Stimulated activated CD8-positive, alpha-beta memory T cell treated with anti-CD3 and anti-CD28 coated beads, Interleukin-15, amount 100 ng/mL, for 24 hours (primary cell): ENCODE measurements at places on chromosomes 11 and 22.

DNA sequence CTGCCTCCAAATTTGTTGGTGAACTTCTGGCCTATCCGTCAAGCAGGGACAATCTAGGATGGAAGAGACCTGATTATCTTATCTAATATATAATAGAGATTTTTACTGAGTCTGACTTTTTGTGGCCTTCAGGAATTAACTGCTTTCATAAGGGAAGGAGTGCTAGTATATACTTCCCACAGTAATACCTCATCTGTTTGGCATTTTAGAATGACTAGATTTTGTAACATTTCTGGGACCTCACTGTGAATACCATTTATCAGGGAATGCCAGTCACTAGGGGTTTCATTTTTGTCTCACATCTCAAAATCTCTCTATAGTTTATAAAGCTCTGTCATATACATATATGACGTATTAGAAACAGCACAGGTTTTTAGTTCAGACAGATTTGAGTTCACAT, 114.3 kb downstream of the INSC start:
- DNase-seq, result no peak

DNA sequence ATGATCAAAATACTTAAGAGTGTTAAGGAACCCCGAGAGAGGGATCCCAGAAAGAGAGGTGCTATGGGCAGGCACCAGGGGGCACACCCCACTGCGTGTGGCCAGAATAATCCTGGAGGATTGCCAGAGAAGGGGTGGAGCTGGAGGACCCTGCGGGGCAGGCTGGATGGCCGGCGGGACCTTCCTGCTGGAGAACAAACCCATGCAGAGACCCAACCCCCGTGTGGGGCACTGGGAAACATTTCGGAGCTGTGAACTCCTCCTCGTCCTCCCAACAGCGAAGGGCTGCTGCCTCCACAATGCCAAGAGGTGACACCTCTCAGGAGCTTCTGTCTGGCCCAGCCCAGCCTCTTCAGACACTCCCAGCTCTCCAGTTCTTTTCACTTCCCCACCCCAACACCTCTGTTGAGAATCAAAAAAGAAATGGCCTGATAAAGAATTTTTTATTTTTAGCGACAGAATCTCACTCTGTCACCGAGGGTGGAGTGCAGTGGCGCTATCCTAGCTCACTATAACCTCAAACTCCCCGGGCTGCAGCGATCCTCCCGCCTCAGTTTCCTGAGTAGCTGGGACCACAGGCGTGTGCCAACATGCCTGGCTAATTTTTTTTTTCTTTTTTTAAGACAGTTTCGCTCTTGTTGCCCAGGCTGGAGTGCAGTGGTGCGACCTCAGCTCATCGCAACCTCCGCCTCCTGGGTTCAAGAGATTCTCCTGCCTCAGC, 25.6 kb downstream of the RHOD start:
- DNase-seq, result no peak

- no peak for DNase-seq
These were observed 205.0 kb upstream of the RAG2 start for GRCh38 chr11:36803084-36803483.

DNA sequence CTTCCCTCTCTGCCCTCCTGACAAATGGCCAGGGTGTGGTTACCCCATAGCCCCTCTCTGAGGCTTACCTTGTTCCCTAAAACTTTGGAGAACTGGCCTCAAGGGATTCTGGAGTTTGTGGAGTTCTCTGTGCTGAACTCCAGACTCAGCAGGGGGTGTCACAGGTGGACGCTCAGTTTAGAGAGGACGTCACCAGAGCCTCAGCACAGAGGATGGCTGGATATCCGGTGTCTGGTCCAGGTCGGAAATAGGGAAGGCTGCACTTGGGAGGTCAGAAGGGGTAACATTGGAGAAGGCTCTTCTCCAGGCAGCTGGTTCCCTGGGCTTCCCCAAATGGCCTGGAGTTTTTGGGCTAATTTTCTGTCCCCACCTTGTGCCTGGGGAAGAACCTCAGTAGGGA, 64.2 kb downstream of the ADAMTS15 start:
- no peak for DNase-seq

DNA sequence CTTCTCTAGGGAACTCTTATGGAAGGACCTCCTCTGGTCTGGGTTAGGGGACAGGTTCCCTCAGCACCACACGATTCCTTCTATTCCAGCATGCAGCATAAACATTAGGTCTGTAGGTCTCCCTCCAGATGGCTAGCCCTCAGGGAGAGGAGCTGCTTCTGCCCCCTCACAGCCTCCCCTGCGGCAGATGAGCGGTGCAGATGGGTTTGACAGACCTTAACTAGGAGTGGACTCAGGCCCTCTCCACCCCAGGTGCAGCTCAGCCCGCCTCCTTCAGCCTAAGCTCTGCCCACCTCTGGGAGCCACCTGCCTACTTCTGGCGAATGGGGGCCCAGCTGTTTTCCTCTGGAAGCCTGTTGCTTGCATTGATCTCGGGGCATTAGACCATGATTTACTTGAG, 55.7 kb upstream of the EIF3D start:
- DNase-seq, result no peak

DNA sequence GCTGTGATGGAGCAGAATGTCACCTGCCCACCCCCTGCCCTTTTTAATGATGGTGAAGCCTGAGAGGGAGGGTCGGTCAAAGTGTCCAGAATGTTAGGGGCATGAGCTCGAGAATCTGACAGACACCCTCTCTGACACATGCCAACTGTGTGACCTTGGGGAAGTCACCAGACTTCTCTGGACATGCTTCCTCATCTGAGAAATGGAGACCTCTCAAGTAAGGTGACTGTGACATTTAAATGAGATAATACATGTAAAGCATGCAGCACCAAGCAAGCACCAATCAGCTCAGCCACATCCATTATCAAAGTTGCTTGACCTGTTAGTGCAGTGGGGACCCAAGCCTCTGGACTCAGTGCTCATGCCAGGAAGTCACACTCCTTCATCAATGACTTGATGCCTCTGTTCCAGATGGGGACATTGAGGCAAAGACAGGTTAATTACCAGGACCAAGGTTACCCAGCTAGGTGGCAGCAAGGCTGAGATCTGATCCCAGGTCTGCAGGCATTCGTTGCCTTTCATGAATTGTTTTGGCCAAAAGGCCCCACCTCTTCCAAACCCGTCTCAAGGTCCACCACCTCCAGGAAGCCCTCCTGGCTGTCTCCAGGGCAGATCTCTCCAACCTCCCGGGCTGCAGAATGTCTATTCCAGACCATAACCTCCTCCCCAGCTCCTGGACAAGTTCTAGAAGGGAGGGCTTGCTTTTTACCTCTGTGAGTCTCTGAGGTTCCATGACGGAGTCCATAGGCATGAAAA, 38.8 kb upstream of the SYT7 start:
- no peak for DNase-seq

- no peak for DNase-seq
These were observed 8.4 kb downstream of the TSPAN32 start for GRCh38 chr11:2310073-2310785.

- no peak for DNase-seq
These were observed 70.2 kb downstream of the NELL1 start for GRCh38 chr11:20739577-20739976.

DNA sequence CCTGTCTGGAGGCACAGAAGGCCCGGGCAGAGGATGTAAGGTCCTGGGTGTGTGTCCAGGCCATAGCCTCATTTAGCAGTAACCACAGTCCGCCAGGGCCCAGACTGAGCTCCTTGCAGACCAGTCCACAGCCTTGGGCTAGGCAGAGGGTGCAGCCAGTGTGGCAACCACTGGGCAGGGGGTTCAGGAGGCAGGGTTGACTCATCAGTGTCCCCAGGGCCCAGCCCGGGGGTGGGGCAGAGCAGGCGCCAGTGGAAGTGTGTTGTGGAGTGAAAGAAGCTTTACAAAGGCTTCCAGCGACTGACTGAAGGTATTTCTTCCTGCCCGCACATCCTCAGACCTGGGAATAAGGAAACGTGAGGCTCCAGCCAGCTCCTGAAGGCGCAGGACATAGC, 27.7 kb upstream of the WNT11 start:
- DNase-seq, result no peak

- no peak for DNase-seq
These were observed 37.4 kb upstream of the PRODH start for GRCh38 chr22:18973264-18974031.

DNA sequence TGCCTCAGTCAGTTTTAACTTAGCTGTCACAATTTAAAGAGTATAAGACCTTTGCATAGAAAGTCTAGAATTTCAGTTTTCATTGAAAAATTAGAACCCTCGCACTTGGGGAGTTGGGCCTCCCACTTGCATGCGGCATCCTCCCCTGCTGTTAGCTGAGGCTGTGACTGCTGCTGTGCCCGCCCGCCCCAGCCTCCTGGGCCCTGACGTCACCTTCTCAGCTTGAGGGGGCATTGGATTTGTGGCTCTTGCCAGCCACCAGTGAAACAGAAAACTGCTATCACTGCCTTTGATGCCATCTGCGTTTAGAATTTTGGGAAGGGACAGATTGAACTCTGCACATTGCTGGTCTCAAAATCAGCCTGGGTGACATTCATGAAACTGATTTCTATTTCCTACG, 108.7 kb downstream of the CTTN start:
- DNase-seq, result no peak

- DNase-seq, result no peak
These were observed 37.0 kb downstream of the CTTN start for GRCh38 chr11:70435361-70435760.

- no peak for DNase-seq
These were observed 103.9 kb downstream of the TENM4 start for GRCh38 chr11:79336797-79337517.

DNA sequence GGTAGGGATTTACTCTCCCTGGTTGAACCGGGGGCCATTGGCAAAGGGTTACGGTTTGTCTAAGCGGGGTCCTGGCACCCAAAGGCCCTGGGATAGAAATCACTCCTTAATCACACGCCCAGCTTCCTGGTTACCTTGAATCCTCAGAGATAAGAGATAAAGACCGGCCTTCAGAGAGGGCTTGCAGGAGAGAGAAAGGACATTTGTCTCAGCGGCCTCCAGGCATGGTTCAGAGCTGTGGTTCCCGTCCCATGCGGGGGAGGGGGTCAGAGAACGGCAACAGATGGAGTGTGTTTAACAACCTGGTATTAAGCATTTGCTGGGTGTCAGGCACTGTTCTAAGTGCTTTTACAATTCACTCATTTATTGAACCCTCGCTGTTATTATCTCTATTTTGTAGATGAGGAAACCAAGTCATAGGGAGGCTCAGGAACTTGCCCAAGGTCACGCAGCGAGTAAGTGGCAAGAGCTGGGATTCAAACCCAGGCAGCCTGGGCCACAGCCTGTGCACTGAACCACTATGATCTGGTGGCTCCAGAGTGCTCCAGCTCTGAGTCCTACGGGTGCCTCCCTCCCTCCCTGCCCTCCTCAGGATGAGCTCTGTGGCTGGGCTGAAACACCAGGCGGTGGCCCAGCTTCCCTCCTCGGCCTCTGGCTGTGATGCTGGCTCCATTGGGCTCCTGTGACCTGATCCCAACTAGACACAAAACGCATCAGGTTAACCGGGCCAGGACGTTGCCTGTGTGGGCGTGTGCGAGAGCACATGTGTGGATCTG, 18.6 kb downstream of the LRRC10B start:
- no peak for DNase-seq

DNA sequence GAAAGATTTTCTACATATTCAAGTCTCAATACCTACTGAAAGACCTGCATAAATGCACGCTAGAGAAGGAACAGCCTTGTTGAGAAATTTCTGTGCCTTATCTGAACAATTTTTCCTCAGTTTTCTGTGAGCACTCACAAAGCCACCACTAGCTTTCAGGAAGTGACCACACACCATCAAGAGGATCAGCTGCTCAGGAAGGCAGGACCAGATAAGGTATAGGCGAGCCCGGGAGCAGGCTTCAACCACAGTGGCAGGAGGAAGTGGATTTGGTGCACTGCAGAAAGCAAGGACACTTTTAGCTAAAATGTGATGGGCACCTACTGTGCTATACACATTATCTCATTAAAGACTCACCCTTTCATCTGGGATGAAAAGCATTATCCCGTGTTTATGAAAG, 220.8 kb downstream of the RAB38 start:
- DNase-seq, result no peak

DNA sequence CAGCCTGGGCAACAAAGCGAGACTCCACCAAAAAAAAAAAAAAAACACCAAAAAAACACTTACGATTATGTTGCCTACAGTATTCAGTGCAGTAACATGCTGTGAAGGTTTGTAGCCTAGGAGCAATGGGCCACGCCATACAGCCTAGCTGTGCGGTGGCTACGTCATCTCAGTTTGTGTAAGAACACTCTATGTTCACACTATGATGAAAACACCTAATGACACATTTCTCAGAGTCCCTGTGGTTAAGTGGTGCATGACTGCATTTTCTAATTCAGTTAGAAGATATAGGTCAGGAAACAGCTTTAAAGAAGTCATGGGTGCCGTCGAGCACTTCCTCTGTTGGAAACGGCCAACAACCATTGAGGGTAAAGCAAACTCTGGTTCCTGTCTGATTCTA, 75.7 kb upstream of the ANO1 start:
- DNase-seq, result no peak

DNA sequence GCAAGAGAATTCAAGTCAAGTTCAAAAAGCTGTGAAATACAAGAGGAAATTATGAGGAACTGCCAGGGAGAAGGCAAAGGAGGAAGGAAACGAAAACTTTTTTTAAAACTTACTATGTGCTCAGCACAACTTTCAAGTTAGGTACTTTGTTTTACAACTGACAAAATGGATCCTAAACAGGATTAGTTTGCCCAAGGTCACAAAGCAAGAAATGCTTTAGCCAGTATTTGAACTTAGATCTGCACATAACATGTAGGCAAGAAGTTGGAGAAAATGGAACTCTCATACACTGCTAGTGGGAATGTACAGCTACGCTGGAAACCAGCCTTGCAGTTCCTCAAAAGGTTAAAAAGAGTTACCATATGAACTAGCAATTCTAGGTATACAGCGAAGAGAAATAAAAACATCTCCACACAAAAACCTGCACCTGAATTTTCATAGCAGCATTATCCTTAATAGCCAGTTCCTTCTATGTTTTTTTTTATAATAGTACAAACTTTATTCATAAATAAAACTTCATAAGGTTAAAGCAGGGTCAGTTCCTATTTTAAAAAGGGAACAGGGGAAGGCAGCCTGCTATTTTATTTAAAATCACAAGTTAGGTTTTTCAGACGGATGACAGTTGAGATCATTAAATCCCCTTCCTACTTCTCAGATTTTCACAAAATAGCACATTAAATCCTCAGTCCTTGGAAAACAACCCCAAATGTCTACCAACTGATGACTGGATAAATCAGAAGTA, 19.2 kb downstream of the DDX6 start:
- no peak for DNase-seq

DNA sequence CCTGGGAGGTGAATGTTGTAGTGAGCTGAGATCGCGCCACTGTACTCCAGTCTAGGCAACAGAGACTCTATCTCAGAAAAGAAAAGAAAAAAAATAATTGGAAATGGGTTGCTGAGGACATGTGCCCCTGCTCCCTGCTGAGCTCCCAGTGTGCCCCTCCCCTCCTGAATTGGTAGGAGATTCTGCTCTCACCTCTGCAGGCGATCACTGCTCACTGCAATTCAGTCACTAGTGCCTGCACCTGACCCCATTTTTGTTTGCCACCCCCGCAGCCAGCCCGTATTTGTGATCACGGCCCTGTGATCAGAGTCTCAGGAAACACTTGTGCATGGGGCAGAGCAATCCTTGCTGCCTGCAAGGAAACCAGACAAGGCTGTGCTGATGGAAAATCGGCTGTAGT, 16.3 kb upstream of the SEC14L3 start:
- DNase-seq, result no peak

GRCh38 chr11:84564180-84564866, 1062.8 kb downstream of the DLG2 start:
- no peak for DNase-seq
